Activated CD8-positive, alpha-beta T cell treated with anti-CD3 and anti-CD28 coated beads, Interleukin-2, amount 10 ng/mL, durations not matched to agents 7 days and 5 days (primary cell): ENCODE measurements at places on chromosomes 6 and 20. TPM values are rescaled to one million over a fixed set of nuclear protein-coding genes. Genes with fewer than 3 reads are reported as not detected.

- peak overlapping the region; percentile 59 for H3K27ac ChIP-seq
- DNase-seq, result no peak
- no peaks in the 10 kb centered on the region for H3K27me3 ChIP-seq
- H3K36me3 ChIP-seq, result no peaks in the 10 kb centered on the region
- H3K4me1 ChIP-seq, result peaks cover 34% of the 10 kb centered on the region
These were observed 77.3 kb downstream of the TCP11 start for GRCh38 chr6:35063701-35064280.

- no peak overlapping the region for H3K4me3 ChIP-seq
- H3K27me3 ChIP-seq, result peaks cover 11% of the 10 kb centered on the region
- DNase-seq, result no peak
- peaks cover 21% of the 10 kb centered on the region for H3K4me1 ChIP-seq
- H3K27ac ChIP-seq, result no peak overlapping the region
These were observed 2.7 kb upstream of the DTD1 start for GRCh38 chr20:18585134-18585533.

Gene C6orf52
- 2.9 TPM for total RNA-seq

Gene SMLR1
- total RNA-seq, result not detected

Gene SLC17A1
- not detected for total RNA-seq
